Right forelimb (tissue), 1 donor: ENCODE measurements at places on chromosomes 16 and 17.
A peak's percentile ranks its signal among the peaks of the same experiment; 100 is the strongest.

GRCh38 chr17:35010093-35010492 lies 29.8 kb downstream of the LIG3 start:
- no peak for DNase-seq

DNA sequence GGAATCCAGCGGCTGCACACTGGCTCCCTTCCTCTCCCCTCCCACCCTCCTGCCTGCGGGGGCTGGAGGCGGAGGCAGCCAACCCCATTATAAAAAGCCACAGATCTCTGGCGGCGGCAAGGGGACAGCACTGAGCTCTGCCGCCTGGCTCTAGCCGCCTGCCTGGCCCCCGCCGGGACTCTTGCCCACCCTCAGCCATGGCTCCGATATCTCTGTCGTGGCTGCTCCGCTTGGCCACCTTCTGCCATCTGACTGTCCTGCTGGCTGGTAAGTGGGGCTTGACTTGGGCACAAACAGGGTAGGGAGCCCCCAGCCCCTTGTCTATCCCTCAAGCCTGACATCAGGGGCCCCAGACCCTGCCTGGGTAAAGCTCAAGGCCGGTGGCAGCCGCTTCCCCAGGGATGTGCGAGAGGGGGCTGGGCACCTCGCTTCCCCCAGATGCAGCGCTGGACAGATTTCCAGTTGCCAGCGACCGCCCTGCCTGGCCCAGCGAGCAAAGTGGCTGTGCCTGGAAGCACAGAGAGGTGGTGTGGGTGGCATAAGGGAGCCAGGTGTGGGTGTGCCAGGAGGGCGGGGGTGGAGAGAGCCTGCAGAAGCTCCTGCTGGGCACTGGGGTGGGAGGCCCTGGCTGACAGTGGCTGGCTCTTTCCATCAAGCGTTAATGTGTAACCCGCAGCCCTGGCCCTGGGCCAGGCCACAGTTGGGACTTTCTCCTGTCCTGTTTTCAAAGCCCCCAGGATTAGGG lies at the start of gene CX3CL1:
Gene CX3CL1 (plus strand): TSS at position 119 of the 745 bp plus-strand sequence. CDS start 79 bp downstream, at position 198.
- DNase-seq, result peak; percentile 77

DNA sequence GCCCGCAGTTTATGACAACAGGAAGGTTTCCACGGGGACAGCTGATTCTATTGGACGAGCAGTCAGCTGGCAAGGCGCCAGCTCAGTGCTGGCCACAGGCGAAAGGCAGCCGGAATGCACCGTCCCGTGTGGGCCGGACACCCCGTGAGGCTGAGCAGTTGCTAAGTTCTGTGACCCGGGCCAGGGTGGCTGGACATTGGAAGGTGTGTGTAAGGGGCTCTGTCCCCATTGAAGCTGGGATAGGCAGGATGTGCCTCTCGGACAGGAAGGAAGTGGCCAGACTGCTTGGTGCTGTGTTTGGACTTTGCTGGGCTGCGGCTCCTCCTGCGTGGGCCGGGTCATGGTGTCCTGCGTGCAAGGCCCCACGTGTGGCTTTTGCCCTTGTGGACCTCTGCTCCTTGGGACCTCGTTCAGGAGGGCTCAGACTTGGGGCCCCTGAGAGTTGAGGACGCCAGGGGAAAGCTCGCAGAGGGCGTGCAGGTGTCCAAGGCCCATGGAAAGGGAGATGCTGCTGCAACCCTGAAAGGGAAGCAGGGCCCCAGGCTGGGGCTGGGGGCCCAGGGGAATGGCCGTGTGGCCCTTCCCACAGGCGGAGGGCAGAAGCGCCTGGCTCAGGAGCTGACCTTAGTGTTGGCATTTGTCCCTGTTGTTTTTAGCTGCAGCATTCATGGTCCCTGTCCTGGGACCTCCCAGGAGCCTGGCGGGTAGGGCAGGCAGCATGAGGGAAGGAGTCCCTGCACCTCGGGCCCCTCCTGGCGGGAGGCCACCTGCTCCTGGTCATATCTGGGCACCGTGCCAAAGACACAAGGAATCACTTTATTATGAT lies 10.0 kb downstream of the BAIAP2 start:
- peak; percentile 81 for DNase-seq

DNA sequence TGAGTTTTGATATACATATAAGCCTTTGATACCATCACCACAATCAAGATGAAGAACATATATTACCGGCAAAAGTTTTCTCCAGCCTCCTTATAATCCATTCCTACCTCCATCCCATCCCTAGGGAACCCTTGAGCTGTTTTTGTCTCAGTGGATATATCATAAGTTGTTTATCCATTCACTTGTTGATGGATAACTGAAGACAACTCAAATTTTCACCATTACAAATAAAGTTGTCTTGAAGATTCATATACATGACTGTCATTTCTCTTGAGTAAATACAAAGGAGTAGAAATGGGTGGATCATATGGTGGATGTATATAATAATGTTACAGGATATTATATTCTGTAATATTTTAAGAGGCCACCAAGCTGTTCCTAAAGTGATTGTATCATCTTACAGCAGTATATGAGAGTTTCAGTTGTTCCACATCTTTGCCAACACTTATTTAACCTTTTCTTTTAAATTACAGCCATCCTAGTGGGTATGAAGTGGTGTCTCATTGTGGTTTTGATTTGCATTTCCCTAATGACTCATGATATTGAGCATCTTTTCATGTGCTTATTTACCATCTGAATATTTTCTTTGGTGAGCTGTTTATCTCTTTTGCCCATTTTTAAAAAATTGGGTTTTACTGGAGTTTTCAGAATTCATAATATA lies 17.4 kb downstream of the NF1 start:
- no peak for DNase-seq

DNA sequence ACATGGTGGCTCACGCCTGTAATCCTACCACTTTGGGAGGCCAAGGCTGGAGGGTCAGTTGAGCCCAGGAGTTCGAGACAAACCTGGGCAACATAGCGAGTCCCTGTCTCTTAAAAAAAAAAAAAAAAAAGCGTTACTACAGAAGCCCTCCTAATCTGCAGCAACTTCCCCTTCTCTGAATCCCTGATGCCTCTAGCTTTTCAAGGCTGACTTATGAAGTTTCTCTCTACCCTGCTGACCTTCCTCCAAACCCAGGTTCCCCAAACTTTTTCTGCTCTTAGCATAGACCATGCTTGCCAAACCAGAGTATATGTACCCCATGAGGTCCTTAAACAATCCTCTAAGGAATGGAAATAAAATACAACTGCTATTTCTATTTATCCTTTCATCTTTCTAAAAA lies 16.4 kb downstream of the LYRM1 start:
- DNase-seq, result no peak

DNA sequence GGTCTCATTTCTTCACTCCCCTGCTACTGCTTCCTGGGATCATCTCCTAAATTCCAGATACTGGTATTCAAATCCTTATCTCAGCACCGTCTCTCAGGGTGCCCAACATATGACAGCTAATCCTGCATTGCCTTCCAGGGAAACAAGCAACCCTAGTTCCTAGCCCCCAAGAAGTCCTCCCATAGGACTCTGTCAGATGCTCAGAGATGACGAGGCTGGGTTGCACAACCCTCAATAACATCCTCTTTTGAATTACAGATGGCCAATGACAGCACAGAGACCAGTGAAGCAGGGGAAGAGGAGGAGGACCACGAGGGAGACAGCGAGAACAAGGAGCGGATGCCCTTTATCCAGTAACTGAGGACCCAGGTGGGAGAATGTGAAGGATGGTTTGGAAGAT lies 45.0 kb upstream of the CLEC3A start:
- no peak for DNase-seq

DNA sequence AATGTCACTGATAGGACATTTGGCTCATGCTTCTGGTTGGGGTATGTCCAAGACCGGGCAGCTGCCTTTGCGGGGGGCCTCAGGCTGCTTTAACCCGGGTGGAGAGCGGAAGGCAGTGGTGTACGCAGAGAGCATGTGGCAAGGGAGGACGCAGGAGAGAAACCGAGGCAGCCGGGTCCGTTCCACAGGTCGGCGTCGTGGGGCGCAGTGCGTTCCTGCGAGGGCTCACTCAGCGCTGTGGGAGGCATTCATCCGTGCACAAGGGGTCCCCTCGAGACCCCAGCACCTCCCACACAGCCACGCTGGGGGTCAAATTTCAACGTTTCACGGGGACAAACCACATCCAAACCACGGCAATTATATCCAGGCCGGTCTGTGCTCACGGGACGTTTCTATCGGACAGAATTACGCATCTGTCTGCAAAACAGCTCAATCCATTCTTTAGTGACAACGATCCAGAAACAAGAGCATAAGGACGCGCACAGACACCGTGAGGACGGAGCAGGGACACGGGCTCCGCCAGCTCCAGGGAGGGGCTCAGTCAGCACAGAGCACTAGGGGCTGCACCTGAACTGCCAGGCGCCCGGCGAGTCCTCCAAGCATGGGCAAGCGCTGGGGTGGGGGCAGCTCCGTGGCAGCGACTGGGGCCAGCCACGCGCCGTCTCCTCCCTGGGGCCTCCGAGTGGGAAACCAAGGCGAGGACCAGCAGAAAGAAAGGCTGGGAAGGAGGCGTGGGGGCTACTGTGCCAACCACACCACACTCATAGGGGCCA lies 108.4 kb upstream of the METRNL start:
- DNase-seq, result no peak

GRCh38 chr17:19531780-19532501 lies 1.7 kb upstream of the SLC47A1 start:
- no peak for DNase-seq

- DNase-seq, result peak; percentile 62
Observed at GRCh38 chr17:45852535-45853297, 8.0 kb downstream of the SPPL2C start.

GRCh38 chr17:352421-353212 lies at the start of gene RPH3AL:
RPH3AL (minus strand) TSS chr17:352807; CDS start chr17:327543, 25,264 bp downstream.
- DNase-seq, result peak; percentile 69

- DNase-seq, result no peak
Observed at GRCh38 chr16:24535827-24536226, 3.5 kb upstream of the RBBP6 start.

DNA sequence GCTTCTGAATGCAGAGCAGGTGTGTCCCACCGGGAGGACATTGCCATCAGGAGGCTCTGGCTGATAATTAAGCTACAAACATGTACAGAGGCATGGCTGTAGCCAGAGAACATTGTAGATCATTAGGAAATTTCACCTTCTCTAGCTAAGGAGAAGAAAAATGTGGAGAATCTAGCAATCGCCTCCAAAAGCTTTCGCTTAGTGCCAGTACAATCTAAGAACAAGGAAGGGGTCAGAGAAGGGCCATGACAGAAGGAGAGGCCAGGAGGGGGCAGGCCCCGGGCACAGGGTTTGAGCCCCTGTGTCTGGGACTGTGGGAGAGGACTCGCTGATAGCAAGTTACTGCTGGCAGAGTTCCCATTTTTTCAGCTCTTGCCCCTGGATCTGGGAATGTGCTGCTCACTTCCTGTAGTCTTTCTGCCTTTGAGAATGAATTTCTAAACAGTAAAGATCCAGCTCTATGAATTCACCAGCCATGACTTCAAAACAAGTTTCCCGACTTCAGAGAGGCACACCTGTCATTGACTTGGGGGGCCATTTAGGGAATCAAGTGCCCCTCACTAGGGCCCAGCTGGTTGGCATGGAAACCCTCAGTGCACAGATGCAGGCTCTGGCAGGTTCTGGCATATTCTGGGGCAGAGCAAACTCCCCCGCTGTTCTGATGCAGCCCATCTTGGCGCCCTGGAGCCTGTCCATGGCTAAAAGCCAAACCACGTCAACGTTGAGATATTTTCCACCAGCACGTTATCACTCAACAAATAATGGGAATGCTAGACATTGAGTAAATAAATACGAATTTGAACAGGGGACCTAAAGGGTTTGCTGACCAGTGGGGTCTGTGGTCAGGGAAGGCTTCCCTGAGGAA lies 59.5 kb upstream of the CACNG4 start:
- DNase-seq, result peak; percentile 52

- DNase-seq, result no peak
Observed at GRCh38 chr17:40604327-40605080, 39.2 kb upstream of the CCR7 start.

DNA sequence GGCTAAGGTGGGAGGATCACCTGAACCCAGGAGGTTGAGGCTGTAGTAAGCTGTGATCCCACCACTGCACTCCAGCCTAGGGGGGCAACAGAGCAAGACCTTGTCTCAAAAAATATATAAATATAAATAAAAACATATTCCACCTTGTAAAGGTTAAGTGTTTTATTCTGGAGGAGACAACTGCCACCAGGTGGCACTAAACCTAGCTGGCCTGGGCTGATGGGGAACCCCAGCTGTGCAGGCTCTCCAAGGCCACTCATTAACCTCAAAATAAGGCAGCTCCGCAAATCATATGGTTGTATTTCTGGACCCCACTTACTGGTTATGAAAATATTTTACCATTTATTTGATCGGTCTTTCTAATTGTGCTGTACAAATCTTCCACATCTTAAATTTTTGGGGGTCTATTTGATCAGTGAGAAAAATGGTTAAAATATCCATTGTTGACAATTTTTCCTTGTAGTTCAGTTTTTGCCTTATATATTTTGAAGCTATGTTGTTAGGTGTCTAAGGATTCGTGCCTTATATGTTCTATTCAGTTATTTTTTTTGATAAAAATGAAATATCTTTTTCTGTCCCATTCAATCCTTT lies 8.5 kb upstream of the ICAM2 start:
- DNase-seq, result peak; percentile 60

GRCh38 chr17:45227926-45228762 lies 6.5 kb downstream of the FMNL1 start:
- DNase-seq, result no peak

GRCh38 chr16:35182043-35182677 lies 1722.7 kb downstream of the TP53TG3F start:
- no peak for DNase-seq

GRCh38 chr17:79079421-79080200 lies 5.0 kb downstream of the ENGASE start:
- no peak for DNase-seq

- DNase-seq, result no peak
Observed at GRCh38 chr17:71460943-71461342, 659.9 kb upstream of the SOX9 start.

DNA sequence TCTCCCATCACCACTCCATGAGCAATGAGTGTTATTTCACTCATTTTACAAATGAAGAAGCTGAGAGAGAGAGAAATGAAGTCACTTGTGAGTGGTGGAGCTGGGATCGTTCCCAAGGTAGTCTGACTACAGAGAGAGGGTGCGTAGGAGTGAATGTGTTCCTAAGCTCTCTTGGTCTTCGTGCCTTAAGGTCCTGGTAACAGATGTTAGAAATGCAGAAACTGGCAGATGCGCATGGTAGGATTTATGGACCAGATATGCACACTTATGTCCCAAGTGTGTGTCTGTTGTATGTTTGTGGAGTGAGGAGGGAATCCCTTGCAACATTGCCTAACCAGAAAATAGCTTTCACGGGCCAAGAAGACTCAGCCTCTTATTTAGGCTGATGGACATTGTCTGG lies 93.2 kb upstream of the ZNF469 start:
- DNase-seq, result no peak

GRCh38 chr17:8290043-8290442 lies 1.6 kb downstream of the RANGRF start:
- DNase-seq, result no peak

- no peak for DNase-seq
Observed at GRCh38 chr16:3029491-3030221, 5.8 kb downstream of the THOC6 start.

GRCh38 chr16:80682421-80683070 lies 121.9 kb downstream of the CDYL2 start:
- no peak for DNase-seq

GRCh38 chr17:7929158-7930023 lies at the start of gene KCNAB3:
KCNAB3 (minus strand) TSS chr17:7929856; CDS start chr17:7929435, 421 bp downstream.
- DNase-seq, result peak; percentile 84

- DNase-seq, result no peak
Observed at GRCh38 chr16:11224894-11225676, 30.9 kb downstream of the SOCS1 start.
